ENCODE measurements at places on chromosomes 4 and X.

DNA sequence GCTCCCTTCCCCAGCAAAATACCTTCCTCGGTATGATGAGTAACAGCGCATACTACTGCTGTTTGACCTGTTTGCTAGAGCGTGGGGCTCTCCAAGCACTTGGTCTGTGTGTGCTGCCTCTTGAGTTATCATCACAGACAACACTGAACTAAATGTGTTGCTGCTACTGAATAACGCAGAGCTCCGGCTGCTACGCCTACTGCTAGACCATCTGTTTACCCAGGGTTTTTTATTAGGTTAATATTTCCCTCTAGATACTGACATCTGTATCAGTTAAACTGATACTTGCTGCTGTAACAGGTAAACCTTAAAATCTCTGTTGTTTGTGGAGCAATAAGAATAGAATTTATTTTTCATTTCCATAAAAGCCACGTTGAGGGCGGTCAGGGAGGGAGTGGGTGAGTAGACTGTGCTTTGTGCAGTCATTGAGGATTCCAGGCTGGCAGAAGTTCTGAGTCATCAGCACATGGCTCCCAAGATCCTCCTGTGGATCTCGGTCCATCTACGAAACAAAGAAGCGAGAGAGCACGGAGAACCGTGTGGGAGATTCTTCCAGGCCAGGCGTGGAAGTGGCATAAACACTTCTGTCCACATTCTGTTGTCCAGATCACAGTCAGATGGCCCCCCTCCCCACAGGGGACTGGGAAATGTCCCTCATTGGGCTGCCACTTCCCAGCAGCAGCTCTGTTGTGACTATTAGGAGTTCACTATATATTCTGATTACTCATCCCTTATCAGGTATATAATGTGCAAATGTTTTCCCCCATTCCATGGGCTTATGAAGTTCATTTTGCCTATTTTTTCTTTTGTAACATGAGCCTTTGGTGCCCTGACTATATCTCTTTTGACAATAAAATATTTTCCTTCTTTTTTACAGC, 14.1 kb downstream of the GRK4 start:
- no peak for ATAC-seq

- ATAC-seq: no peak
Observed at GRCh38 chr4:68129793-68130192, at the start of gene TMPRSS11F. TMPRSS11F (minus strand) TSS chr4:68129869; CDS start chr4:68129820, 49 bp downstream.

GRCh38 chr4:85081196-85081595, 114.7 kb upstream of the WDFY3 start:
- ATAC-seq: no peak

- ATAC-seq: no peak
Observed at GRCh38 chr4:112377171-112377570, 80.0 kb downstream of the ALPK1 start.

- ATAC-seq: no peak
Observed at GRCh38 chrX:119030990-119031389, 41.8 kb upstream of the CT47C1 start.

DNA sequence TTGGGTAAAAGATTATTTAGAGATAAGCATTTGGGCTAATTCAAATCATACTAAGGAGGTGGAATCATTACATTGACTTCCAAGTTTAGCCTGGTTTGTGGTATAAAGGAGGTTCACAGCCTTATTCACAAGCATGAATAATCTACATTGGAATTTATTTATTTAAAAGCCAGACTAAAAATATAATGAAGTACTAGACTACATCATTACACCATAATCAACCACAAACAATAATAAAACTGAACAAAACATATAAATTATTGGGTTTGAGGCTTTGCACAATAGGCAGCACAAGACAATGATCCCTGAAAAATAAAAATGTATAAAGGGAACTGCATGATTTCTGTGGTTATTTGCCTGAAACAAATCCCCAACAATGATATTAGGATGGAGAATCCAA, 314.0 kb downstream of the GBA3 start:
- ATAC-seq: no peak

DNA sequence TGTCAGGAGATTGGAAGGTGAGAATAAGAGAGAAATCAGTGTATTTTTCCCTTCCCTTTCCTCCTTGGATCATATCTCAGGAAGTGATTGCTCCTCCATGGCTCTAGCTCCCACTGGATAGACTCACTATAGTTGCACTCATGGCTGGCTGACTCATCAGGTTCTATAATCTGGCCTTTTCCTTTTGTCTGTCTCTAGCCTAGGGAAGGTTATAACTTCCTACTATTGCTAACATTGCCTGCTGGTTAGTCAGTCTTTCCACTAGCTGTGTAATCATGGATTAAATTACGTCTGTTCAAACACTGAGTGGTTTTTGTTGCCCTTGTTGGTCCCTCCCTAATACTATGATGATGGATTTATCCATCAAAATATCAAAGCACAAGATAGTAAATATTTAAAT, 195.5 kb upstream of the VEGFC start:
- peak; percentile 63 for ATAC-seq

- no peak for ATAC-seq
Observed at GRCh38 chr4:181008164-181008563, 1235.0 kb upstream of the TENM3 start.

- peak; percentile 61 for ATAC-seq
Observed at GRCh38 chr4:24489870-24490269, 94.5 kb downstream of the DHX15 start.

GRCh38 chrX:20143561-20143960, 1.9 kb upstream of the EIF1AX start:
- no peak for ATAC-seq

- peak; percentile 55 for ATAC-seq
Observed at GRCh38 chr4:76963131-76963750, 13.7 kb downstream of the SEPTIN11 start.

- no peak for ATAC-seq
Observed at GRCh38 chrX:155874571-155875244, 6.4 kb upstream of the VAMP7 start.

- no peak for ATAC-seq
Observed at GRCh38 chr4:85732124-85732523, 257.2 kb downstream of the ARHGAP24 start.

GRCh38 chrX:129772796-129773431, 6.8 kb upstream of the SASH3 start:
- ATAC-seq: peak; percentile 48

DNA sequence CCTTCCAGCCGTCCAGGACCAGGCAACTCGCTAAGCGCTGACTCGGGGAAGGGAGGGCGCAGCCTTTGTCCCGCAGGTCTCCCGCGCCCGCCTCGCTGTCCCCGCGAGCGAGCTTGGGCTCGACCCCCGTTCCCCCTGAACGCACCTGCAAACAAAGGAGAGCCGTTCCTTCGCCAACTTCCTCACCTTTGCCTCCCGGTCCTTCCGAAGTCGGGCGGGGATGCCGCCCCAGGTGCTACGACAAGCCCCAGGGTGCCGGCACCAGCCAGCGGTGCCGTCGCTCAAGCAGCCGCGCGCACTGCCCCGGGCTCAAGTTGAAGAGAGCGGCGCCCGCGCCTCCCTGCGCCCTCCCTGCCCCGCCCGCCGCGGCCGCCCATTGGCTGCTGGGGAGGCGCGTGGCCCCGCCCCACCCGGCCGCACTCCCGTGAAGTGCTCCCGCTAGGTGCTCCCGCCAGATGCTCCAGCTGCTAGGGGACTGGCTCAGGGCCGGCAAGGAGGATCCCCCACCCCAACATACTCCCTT, 107.1 kb downstream of the NSUN7 start:
- ATAC-seq: peak; percentile 88

- no peak for ATAC-seq
Observed at GRCh38 chrX:107293056-107293455, 86.6 kb downstream of the DNAAF6 start.

DNA sequence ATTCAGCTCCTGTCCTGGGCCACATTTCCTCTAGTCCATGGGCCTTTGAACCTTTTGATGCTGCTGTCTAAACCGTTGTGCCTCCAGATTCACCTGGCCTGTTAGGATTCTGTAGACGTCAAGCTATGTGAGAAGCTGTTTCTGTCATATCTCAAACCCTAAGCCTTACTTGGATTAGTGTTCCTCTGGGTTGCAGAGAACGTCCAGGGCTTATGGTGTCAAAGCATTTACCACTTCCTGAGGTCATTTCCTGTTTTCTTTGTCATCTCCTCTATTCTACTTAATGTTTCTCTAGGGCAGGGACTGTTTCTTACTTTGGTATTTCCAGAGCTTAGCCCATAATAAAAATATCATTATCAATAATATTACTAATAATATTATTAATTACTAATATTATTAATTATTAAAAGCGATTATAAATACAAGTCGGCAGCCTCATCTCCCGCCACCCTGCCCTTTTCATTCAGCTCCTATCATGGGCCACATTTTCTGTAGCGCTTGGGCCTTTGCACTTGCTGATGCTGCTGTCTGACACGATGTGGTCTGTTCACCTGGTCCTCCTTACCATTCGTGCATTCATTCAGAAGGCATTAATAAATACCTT, 19.1 kb downstream of the PRIMPOL start:
- ATAC-seq: no peak
